ENCODE measurements at places on chromosomes 6 and 20. TPM values are rescaled to one million over a fixed set of nuclear protein-coding genes. Genes with fewer than 3 reads are reported as not detected.

The IP6K3 gene
- 0.20 TPM for total RNA-seq

The OPRL1 gene
- total RNA-seq, result 2.4 TPM

The HLA-DQB1 gene
- not detected for total RNA-seq

The DEFB112 gene
- not detected for total RNA-seq

The MEI4 gene
- total RNA-seq, result not detected

The KIAA0408 gene
- total RNA-seq, result 0.50 TPM

The IL17F gene
- not detected for total RNA-seq

The PCMTD2 gene
- 46.7 TPM for total RNA-seq

The MPIG6B gene
- not detected for total RNA-seq

The ULBP3 gene
- total RNA-seq, result 5.1 TPM

The SRXN1 gene
- total RNA-seq, result 104 TPM

The SFT2D1 gene
- 44.1 TPM for total RNA-seq

The FAM209B gene
- total RNA-seq, result not detected

The PLN gene
- total RNA-seq, result 17.5 TPM

The MEP1A gene
- not detected for total RNA-seq

The ASIP gene
- total RNA-seq, result not detected

The SGK2 gene
- total RNA-seq, result 0.73 TPM

The ANGPT4 gene
- total RNA-seq, result not detected

The C6orf15 gene
- total RNA-seq, result not detected

The CD109 gene
- total RNA-seq, result 46.1 TPM

The NRSN2 gene
- total RNA-seq, result 39.2 TPM

The GHRH gene
- total RNA-seq, result not detected

The FAM120B gene
- total RNA-seq, result 25.6 TPM

The PI16 gene
- total RNA-seq, result 1.8 TPM

The TSHZ2 gene
- 3.1 TPM for total RNA-seq

The TPBG gene
- 138 TPM for total RNA-seq

The GTPBP2 gene
- 80.7 TPM for total RNA-seq

The ECT2L gene
- not detected for total RNA-seq

The THBD gene
- 52.5 TPM for total RNA-seq

The PAK5 gene
- 0.03 TPM for total RNA-seq

The LBP gene
- not detected for total RNA-seq

The TRIM40 gene
- total RNA-seq, result not detected

The APOBEC2 gene
- not detected for total RNA-seq

The SLC22A2 gene
- 1.7 TPM for total RNA-seq

The FRS3 gene
- total RNA-seq, result 2.8 TPM

The HRH3 gene
- not detected for total RNA-seq

The RAD21L1 gene
- total RNA-seq, result 0.13 TPM

The MYLK2 gene
- 0.07 TPM for total RNA-seq

The LHFPL5 gene
- not detected for total RNA-seq

The RSPO3 gene
- total RNA-seq, result 8.0 TPM

The PGC gene
- not detected for total RNA-seq

The TMEM217 gene
- total RNA-seq, result 1.4 TPM

The LY86 gene
- total RNA-seq, result not detected

The NOP56 gene
- total RNA-seq, result 122 TPM

Measured in smooth muscle cell of the pulmonary artery (primary cell).